Myometrial cell (primary cell): ENCODE measurements at places on chromosomes 11 and 22. TPM values are rescaled to one million over a fixed set of nuclear protein-coding genes. Genes with fewer than 3 reads are reported as not detected.

ALG12 gene
- 24.2 and 24.6 TPM in 2 replicates for total RNA-seq

SELENOM gene
- total RNA-seq, result 300 and 301 TPM in 2 replicates

TRIM64 gene
- total RNA-seq, result not detected in 2 replicates

CADM1 gene
- not detected in 2 replicates for total RNA-seq

MEI1 gene
- 4.6 and 8.6 TPM in 2 replicates for total RNA-seq

SYT12 gene
- 0.18 and 0.58 TPM in 2 replicates for total RNA-seq

TEX12 gene
- total RNA-seq, result not detected in 2 replicates

PHF21B gene
- total RNA-seq, result not detected in 2 replicates

C11orf87 gene
- total RNA-seq, result not detected in 2 replicates

BET1L gene
- 44.7 and 49.1 TPM in 2 replicates for total RNA-seq

VPREB3 gene
- not detected in 2 replicates for total RNA-seq

KRTAP5-11 gene
- not detected in 2 replicates for total RNA-seq

FAM83F gene
- total RNA-seq, result not detected in 2 replicates

SREBF2 gene
- total RNA-seq, result 72.4 and 74.4 TPM in 2 replicates

OR51M1 gene
- not detected in 2 replicates for total RNA-seq

ASPHD2 gene
- total RNA-seq, result 0.86 and 0.89 TPM in 2 replicates

POU2AF1 gene
- total RNA-seq, result not detected in 2 replicates

RFPL3 gene
- total RNA-seq, result not detected in 2 replicates

C22orf42 gene
- not detected in 2 replicates for total RNA-seq

SLC5A1 gene
- total RNA-seq, result not detected in 2 replicates

MS4A4A gene
- total RNA-seq, result not detected in 2 replicates

ADAMTS8 gene
- total RNA-seq, result not detected in 2 replicates

DBX1 gene
- total RNA-seq, result not detected in 2 replicates

APOL5 gene
- not detected in 2 replicates for total RNA-seq

IGSF22 gene
- total RNA-seq, result not detected in 2 replicates

GSTT2 gene
- 1.2 TPM in 1 of 2 replicates, not detected in the other for total RNA-seq
